ENCODE measurements at places on chromosomes 4 and X.
A peak's percentile ranks its signal among the peaks of the same experiment; 100 is the strongest.

- no peak for DNase-seq
Measured at GRCh38 chr4:61312526-61312925, 112.4 kb downstream of the ADGRL3 start.

- DNase-seq: no peak
Measured at GRCh38 chr4:61485056-61485455, 284.9 kb downstream of the ADGRL3 start.

- no peak for DNase-seq
Measured at GRCh38 chr4:62517716-62518115, 1317.6 kb downstream of the ADGRL3 start.

GRCh38 chrX:115564243-115564642, 3.3 kb downstream of the PLS3 start:
- DNase-seq: no peak

DNA sequence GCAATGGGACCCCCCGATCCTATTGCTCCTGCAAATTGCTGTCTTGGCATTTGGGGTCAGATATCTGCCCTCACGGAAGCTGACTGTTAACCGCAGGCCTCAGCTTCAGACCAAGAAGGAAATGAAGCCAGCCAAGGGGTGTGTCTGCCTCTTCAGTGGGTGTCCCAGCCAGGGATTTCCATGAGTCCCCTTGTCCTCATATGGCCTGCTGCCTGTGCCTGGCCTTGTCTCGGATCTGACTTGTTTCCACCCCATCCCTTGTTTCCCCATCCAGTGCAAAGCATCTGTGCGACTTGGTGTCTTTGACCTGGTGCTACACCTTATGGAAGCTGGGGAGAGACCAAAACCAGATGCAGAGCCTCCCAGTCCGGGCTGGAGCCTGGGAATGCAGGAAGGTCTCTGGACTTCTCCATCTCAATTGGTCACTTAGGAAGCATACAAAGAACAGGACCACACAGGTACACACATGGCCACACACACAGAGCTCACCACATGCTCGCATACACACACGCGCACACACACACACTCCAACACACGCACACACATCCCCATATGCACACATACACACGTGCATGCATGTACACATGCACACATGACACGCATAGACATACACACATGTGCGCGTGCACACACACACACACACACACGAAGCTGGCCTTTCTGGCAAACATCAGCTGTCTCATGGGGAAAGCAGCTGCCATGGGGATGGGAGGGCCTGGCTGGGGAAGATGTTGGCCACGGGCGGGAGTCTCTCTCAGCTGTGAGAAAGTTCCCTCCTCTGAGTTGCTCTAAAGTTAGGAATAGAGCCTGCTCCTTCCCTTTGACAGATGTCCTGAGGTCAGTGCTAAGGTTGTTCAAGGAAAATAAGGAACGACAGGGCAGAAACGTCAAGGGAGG, 65.5 kb downstream of the CRMP1 start:
- no peak for DNase-seq

DNA sequence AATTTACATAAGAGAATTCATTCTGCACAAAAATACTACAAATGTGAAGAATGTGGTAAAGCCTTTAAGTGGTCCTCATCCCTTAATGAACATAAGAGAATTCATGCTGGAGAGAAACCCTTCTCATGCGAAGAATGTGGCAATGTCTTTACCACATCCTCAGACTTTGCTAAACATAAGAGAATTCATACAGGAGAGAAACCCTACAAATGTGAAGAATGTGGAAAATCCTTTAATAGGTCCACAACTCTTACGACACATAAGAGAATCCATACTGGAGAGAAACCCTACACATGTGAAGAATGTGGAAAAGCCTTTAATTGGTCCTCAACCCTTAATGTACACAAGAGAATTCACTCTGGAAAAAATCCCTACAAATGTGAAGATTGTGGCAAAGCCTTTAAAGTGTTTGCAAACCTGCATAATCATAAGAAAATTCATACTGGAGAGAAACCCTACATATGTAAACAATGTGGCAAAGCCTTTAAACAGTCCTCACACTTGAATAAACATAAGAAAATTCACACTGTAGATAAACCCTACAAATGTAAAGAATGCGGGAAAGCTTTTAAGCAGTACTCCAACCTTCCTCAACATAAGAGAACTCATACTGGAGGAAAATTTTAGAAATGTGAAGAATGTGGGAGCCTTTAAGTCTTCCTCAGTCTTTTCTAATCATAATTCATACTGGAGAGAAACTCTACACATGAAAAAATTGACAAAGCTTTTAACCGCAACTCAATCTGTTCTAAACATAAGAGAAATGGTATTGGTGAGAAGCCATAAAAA, 37.4 kb downstream of the ZNF718 start:
- DNase-seq: no peak

DNA sequence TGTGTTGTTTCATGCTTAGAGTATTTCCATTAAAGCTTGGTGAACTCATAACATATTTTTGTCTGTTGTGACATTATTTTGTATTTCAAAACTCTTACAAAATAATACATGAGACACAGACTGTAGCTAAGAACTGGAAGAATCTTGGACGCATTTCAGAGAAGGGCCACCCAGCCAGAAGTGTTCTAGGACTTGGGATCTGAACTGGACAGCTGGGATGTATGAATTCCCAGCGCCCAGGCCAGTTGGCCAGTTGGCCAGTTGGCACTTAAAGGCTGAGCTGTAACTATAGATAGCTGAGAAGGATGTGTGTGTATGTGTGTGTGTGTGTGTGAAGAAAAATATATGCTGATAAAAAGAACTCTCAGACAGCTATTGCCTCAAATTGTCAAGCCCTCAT, 193.4 kb upstream of the GPR101 start:
- no peak for DNase-seq

GRCh38 chrX:105018865-105019264, 201.6 kb downstream of the TEX13A start:
- no peak for DNase-seq

GRCh38 chr4:76532805-76533204, 97.8 kb downstream of the SHROOM3 start:
- no peak for DNase-seq

GRCh38 chr4:180058691-180059215, 2184.4 kb upstream of the TENM3 start:
- no peak for DNase-seq

- no peak for DNase-seq
Measured at GRCh38 chrX:129041319-129041718, 482.0 kb downstream of the SMARCA1 start.

GRCh38 chr4:74133786-74134499, 24.0 kb upstream of the MTHFD2L start:
- peak; percentile 69 for DNase-seq

- no peak for DNase-seq
Measured at GRCh38 chrX:15854080-15854655, 445 bp downstream of the AP1S2 start.

DNA sequence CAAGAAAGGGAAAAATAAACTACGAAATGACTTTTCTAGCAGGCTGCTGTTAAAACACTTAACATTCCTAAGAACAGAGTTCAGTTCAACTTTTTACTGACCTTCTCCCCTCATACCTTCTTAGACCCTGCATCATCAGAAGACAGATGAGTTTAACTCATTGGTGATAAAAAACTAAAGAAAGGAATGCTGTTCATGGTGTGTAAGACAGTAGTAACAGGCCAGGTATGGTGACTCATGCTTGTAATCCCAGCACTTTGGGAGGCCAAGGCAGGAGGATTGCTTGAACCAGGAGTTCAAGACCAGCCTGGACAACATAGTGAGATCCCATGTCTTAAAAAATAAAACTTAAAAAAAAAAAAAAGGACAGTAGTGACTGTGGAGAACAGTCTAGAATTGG, 16.2 kb downstream of the RBM47 start:
- no peak for DNase-seq

GRCh38 chr4:113781439-113782040, 20.0 kb upstream of the CAMK2D start:
- DNase-seq: no peak

DNA sequence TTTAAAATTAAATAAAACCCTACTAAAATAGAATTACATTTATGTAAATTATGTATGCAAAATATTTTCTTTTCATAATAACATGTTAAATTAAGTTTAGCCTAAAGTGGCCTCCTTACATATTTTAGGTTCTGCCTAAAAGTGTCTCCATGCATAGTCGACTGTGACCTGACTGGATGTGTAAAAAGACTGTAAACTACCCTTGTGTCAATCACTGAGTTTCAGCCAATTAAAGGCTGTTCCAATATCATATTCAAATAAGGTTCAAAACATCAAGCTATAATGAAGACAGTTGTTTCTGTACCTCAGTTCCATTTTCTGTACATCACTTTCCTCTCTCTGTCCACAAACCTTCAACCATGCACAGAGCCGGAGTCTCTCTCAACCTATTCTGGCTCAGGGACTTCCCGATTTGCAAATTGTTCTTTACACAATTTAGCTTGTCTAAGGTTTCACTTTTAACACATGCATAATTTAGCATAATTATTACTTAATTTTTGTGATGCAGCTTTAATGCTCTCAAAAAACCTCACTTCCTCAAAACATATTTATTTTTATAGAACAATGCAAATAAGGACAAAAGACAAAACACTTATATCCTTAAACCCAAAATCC, 60.1 kb downstream of the SH3RF1 start:
- DNase-seq: no peak

- no peak for DNase-seq
Measured at GRCh38 chr4:6265546-6265945, 4.1 kb upstream of the WFS1 start.

- no peak for DNase-seq
Measured at GRCh38 chr4:55794053-55794452, 25.5 kb upstream of the EXOC1L start.

DNA sequence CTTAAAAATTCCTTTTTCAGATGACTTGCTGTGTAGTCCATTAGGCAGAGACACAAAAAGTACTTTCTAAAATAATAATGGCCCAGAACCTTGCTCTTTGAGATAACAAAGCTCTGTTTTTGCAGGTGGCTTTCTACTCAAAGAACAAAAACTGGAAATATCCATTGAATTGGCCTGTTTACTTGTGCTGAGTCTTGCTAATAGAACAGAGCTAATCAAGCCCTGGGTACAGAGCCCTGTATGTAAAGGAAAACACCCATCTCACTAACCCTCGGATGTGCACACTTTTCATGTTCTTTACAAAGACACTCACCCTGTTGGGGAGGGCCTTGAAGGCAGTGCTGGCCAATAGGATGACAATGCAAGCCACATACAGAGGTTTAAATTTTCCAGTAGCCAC, 27.0 kb upstream of the LNX1 start:
- DNase-seq: no peak

DNA sequence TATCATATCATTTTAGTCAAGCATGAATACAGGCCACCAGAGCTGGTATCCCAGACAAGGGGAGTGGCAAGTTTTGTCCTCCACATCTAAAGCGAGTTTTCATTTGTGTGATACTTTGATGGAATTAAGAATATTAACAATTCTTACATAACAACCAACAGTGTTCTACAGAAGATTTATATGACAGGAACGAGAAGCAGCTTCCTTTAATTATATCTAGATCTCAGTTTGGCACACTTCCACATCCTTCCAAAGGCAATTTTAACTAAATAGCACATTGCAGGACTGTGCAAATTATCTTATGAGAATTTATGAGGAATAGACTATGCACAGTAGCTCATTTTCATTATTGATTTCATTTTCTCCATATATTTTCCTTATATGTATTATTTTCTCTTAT, 121.2 kb upstream of the GUCY1A1 start:
- no peak for DNase-seq

DNA sequence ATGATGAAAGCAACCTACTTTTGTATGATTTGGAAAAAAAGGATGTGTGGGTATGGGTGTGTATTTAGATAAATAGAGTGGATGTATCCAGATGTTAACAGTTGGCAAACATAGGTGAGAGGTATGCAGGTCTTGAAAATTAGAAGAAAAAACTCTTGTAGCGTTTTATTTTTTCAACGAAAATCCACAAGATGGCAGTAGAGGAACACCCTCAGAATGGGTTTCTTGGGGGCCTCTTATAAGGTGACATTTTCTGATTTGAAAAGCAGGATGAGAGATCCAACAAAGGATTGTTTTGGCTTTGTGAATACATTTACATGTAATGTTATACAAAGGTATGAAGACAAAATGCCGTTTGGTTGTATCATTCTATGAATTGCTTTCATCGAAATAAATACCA, 68.3 kb downstream of the FMR1NB start:
- peak; percentile 10 for DNase-seq

GRCh38 chrX:40495659-40496058, 85.1 kb upstream of the ATP6AP2 start:
- no peak for DNase-seq

DNA sequence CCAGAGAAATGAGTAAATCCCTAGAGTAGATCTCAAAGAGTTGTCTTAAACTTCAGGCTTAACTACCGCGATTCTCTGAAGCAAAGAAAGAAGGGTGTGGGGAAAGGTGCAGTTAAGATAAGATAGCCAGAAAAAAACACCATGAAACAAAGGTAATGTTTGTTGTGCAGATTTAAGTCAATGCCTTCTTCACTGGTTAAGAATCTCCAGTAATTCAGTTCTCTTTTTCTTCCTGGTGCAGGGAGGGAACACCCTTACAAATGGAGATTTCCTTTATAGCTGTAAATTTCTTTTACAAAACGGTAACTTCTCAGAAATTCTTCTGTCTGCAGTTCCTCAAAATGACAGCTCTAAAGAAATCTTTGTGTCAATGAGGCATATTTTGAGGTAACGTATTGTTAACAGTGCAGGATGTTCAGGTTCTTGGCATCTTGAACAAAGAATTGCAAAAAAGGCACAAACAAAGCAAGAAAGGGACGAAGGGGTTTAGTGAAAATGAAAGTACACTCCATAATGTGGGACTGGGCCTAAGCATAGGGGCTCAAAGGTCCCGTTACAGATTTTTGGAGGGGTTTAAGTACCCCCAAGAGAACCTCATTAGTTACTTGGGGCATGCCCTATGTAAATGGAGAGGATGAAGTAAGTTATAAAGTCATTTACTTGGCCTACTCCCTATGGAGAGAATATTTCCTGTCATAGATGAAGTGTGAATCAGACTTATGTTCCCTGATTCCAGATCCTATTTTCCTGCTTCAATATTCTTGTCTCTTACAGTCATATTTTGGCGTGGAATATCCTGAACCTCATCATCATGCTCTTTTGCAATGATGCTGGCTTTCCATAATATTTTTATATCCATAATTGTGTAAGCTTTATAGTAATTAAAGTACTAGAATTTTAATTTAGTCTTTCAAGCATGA, 492.0 kb downstream of the PCDH11X start:
- DNase-seq: no peak

GRCh38 chr4:22471419-22471818, 44.4 kb downstream of the ADGRA3 start:
- no peak for DNase-seq

DNA sequence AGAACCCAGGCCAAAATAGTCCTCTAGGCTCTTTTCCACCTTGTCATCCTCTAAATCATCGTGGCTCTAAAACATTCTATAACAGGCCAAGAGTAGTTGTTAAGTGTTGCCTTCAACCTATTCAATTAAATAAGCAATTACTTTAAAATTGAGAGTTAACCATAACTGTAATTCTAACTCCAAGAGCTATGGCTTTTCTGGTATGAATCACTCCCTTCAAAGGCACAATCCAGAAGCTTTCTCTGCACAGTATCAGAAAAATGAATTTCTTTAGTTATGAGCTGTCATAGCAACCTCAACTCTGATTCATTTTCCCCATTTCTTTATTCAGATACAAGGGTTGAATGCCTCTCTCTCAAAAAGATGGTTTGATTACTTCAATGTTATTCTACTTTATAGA, 21.7 kb downstream of the INPP4B start:
- no peak for DNase-seq

- DNase-seq: peak; percentile 65
Measured at GRCh38 chrX:21798677-21799219, 40.7 kb upstream of the MBTPS2 start.
